Activated naive CD4-positive, alpha-beta T cell treated with Interleukin-2 at 50 U/mL for 16 hours (primary cell): ENCODE measurements at places on chromosomes 16 and 17.

DNA sequence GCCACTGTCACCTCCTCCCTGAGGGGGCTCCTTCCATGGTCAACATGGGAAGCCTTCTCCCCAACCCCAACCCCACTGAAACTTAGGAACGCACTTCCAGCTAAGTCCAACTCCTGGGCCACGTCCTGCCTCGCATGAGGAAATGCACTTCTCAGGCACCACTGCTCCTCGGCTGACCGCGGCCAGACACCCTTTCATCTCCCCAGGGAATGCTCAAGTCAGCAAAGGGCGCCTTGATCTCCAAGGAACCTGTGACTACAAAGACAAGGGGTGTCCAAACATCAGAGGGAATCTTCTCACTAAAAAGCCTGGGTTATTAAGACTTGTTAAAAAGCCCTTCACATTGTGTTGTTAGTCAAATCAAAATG is 124.9 kb upstream of the HSBP1 start:
- DNase-seq = no peak

GRCh38 chr16:23408823-23409298 is 44.1 kb downstream of the COG7 start:
- no peak for DNase-seq

DNA sequence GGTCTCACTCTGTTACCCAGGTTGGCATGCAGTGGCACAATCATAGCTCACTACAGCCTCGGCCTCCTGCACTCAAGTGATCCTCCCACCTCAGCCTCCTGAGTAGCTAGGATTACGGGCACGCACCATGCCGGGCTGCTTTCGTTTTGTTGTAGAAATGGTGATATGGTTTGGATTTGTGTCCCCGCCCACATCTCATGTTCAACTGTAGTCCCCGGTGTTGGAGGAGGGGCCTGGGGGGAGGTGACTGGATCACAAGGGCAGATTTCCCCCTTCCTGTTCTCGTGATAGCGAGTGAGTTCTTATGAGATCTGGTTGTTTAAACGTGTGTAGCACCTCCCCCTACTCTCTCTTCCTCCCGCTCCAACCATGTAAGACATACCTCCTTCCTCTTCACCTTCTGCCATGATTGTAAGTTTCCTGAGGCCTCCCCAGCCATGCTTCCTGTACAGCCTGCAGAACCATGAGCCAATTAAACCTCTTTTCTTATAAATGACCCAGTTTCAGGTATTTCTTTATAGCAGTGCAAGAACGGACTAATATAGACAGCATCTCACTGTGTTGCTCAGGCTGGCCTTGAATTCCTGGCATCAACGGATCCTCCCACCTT is 6.0 kb downstream of the PDZD9 start:
- DNase-seq = no peak

- no peak for DNase-seq
Observed at GRCh38 chr16:3283543-3284447, 504 bp downstream of the ZNF263 start.

GRCh38 chr17:77613218-77613617 is 345.3 kb upstream of the TNRC6C start:
- DNase-seq = no peak

GRCh38 chr16:90077757-90078578 is 837 bp upstream of the PRDM7 start:
- no peak for DNase-seq

DNA sequence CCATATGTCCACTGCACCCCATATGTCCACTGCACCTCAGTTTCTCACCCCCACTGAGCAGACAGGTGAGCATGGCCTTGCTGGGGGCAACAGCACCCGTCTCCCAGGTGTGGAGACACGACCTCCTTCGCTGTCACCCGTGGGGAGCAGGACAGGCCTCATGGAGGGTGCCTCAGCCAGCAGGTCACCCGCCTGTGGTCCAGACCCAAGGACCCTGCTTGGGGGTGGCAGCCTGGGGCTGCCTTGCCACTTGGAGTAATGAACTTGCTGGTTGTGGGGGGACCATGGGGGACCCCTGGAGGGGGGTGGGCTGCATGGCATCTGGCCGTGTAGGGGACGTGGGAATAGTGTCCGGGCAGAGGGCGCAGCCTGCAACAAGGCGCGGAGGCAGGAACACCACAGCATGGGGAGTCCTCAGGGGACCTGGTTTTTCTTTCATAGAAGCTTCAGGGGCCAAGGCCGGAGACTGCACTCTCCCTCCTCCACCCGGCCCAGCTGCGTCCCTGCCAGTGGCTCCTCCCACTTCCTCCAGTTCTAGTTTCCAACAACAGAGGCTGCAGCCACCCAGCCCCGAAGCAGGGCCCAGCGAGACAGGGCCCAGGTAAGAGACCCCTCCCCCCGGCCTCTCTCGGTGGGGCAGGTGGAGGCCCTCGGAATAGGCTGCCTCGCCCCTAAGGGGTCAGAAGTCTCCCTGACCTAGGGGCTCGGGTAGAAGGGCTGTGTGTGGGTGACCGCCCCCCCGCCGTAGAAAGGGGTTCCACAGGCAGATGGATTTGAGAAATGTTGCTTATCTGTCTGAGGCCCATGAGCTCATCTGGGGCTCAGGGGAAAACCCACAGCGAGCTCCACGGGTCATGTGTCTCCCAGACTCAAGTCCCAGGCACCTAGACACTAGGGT is at the start of gene NHLRC4:
Gene NHLRC4 (plus strand): TSS at position 531 of the 898 bp plus-strand sequence. CDS start 1,043 bp downstream, outside the sequence.
- peak; percentile 37 for DNase-seq

DNA sequence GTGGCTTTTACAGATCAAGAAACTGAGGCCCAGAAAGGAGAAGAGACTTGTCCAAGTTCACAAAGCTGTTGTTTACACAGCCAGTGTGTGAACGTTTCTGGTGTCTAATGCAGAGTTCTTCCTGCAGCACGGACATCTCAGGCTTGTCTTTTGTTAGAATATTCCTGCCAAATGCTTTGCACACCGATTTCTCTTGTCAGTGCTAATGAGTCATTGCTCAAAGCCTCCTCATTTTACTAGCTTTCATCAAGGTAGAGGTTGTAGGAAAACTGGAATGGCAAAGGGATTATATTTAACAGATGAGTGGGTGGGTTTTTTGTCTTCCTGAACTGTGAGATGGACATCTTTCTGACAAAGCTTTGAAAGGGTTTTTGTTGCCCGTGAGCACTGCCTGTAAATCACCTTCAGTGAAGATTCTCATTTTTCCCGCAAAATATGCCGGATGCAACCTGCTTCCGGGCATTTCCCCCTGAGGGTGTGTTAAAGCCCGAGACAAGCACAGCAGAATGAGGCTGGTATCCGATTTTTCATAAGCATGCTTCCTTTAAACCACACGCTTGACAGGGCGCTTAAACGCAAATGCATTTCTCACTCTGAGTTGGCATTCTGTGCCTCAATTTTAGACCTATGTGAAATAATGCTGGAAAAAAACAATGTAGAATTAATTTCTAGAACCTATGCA is 14.7 kb downstream of the PMM2 start:
- no peak for DNase-seq

DNA sequence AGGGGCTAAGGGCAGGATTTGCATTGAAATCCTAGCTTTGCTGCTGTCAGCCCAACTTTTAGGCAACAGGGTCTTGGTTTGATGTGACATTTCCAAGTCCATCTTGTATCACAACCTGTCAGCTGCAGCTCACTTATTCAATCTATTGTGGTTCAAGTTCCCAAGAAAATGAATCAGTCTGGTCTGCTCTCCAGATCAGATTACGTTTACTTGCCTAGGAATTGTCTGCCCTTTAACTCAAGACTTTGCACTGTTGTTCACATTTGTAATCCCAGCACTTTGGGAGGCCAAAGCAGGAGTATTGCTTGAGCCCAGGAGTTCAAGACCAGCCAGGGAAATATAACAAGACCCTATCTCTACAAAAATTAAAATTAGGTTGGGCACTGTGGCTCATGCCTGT is 10.0 kb downstream of the STX4 start:
- DNase-seq = no peak

- DNase-seq = no peak
Observed at GRCh38 chr16:22732959-22733358, 81.0 kb upstream of the HS3ST2 start.

GRCh38 chr16:55506708-55507107 is 2.2 kb upstream of the LPCAT2 start:
- DNase-seq = no peak

DNA sequence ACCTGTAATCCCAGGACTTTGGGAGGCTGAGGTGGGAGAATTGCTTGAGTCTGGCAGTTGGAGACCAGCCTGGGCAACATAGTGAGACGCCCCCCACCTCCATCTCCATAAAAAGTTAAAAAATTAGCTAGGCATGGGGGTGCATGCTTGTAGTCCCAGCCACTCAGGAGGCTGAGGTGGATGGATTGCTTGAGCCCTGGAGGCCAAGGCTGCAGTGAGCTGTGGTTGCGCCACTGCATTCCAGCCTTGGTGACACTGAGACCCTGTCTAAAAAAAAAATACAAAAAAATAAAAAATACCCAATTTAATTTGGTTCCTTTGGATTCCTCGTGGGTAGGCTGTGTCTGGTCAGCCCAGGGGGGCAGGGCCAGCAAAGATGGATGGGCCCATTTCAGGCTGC is 26.1 kb upstream of the TAC4 start:
- no peak for DNase-seq

- DNase-seq = peak; percentile 91
Observed at GRCh38 chr17:16217002-16217635, at the start of gene PIGL. TSS of gene PIGL (plus strand) at chr17:16217210. CDS start at chr17:16217227, 17 bp downstream.

- DNase-seq = no peak
Observed at GRCh38 chr17:55186937-55187770, 77.6 kb upstream of the HLF start.

DNA sequence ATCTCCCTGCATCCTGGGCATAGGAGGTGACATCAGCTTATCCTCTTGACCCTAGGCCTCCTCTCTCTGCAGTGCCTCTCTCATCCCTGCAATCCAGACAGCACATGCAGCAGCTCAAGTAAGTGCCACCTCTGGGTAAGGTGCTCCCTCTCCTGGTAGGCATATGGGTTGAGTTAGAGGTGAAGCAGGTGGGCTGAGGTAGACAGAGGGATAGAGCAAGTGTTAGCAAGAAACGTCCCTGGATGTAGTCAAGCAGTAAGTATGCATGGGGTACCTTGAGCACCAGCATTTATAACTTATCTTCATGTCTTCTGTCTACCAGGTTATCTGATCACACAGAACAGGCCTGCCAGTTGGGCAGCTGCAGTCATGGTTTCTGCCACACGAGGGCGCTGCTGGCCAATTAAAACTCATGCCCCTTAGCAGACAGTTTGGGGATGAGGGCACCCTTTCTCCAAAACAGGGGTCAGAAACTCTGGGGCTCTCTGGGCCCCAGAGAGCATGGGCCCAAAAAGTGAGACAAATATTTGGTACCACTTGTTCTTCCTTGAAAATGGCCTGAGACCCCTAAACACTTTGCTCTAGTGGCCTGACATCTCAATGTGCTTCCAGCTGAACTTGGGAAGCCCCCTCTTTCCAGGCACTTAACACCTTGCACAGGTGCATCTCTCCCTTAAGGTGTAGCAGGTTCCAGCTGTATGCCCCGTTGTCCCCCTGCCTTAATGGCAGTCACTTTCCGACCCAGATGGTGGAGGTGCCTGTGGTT is 59.8 kb downstream of the NEUROD2 start:
- peak; percentile 79 for DNase-seq

DNA sequence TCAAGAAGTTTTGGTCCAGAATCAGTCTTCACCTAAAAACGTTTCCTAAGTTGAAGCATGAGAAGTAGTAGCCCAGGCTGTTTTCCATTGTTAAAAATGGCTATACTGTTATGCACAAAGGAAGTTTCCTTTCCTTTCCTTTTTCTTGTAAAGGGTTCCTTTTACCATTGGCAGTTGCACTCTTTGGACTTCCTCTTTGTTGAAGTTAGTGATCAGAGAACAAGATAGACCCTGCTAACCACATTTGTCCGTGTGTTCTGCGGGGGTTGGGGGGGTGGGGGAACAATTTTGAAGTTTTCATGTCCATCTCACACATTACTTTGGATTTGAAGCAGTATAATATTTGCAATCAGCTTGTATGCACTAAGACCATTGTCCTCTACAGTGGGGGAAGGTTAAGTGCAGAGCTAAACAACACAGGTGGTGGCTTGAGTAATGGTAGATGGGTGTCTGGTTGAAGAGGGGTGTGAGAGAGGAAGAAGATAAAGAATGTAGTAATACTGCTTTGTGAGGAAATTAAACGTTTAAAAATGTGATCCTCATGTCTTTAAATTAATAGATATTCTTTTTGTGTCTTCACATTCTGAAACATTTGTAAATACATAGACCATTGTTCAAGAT is 1.4 kb downstream of the LPCAT2 start:
- DNase-seq = no peak

DNA sequence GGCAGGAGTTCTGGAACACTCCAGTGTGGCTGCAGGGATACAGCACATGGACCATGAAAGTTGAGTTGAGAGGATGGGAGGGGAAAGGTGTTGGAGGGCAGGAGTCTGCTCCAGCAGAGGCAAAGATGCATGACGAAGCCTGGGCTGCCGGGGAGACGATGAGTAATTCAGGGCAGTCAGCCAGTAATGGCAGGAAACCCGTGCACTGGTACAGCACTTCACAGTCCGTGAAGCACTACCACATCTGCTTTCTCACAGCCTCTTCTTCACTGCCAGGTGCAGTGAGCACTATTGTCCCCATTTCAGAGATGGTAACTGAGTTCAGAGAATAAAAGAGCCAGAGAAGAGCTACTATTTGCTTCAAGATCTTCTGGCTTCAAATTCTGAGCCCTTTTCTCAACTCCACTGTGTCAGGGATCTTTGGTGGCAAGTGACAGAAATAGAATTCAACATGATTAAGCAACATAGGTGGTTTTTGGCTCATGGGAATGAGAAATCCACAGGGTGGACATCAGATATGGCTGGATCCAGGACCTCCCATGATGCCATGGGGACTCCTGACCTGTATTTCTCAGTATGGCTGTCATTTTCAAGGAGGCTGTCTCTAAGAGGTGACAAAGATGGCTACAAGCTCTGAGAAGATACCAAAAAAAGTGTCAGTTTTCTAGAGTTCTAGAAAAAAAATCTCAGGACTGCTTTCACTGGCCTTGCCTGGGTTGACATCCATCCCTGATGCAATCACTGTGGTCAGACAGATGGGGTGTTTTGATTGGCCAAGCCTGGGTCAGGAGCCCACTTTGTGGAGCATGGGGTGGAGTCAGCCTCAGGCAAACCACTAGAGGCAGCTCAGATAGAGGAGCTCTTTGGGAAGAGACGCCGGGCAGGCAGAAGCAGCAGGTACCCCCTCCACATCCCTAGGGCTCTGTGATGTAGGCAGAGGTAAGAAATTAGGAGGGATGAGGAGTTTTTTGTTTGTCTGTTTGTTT is 24.7 kb downstream of the IL21R start:
- peak; percentile 73 for DNase-seq

GRCh38 chr17:67165201-67165600 is 79.8 kb downstream of the HELZ start:
- DNase-seq = no peak
